ENCODE measurements at places on chromosomes 1 and 21.

GRCh38 chr1:158893654-158894053, 37.7 kb upstream of the PYHIN1 start:
- no peak for DNase-seq

DNA sequence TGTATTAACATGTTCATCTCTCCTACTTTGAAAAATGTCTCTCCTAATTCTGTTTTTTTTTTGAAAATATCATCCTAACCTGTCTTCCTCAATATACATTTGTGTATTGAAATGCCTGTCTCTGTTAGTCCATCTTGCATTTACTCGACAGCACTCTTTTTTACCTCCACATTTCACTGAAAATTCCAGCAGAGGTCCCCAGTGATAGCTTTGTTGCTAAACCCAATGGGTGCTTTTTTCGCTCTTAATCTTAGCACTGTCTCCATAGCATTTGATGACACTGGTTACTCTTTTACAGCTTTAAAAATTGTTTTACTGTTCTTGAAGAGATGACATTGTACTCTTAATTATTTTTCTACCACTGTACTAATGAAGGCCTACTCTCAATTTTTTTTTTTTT, 10.8 kb downstream of the OSBPL9 start:
- DNase-seq = no peak

GRCh38 chr1:7721940-7722669, 49.0 kb upstream of the VAMP3 start:
- no peak for DNase-seq

DNA sequence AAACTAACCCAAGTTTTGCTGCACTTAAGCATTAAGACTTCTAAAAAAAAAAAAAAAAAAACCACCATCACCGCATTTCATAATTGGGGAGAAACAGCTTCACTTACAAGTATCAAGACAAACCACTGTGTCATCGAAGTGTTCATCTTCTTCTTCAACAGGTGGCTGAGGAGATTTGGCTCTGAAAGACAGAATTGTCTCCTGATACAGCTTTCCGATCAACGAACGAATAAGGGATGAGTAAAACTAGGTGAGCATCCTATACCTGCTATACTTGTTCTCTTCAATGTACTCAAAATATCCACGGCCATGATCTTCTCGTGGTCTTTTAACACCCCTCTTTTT, 2.0 kb downstream of the HNRNPU start:
- DNase-seq = no peak

DNA sequence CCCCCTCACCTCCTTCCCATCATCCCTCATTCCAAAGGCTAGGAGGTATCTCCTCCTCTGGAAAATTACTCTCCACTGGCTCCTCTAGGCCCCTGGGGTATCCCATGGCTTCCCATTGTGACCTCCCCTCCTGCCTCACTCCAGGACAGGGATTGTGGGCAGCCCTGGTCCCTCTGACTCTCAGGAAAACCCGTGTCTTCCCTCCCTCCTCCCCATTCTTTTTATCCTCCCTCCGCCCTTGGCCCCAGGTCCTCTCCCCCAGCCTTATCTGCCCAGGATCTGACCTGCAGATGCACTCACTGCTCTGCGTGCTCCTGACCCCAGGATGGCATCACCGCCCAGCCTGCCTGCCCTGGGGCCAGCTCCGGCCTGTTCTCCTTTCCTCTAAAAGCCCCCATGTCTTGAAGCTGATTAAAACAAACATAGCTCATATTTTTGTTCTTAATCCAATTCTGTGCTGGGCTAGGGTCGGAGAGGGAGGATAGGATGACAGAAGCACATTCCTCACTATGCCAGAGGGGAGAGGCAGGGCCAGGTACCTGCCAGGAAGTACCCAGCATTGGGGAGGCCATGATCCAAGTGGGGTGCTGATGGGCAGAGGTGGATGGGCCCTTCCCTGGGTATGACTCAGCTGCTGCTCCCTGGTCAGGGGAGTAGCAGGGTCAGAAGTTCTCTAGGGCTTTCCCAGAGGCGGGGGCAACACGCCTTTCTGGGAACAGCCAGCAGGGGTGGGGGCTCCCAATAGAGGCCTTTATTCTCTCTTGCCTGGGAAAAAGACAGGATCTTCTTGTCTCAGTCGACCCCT, 13.8 kb upstream of the UBL4B start:
- DNase-seq = no peak
